ENCODE measurements at places on chromosomes 7 and 10.

- DNase-seq: no peak
Observed at GRCh38 chr10:123549761-123550454, 116.2 kb upstream of the GPR26 start.

DNA sequence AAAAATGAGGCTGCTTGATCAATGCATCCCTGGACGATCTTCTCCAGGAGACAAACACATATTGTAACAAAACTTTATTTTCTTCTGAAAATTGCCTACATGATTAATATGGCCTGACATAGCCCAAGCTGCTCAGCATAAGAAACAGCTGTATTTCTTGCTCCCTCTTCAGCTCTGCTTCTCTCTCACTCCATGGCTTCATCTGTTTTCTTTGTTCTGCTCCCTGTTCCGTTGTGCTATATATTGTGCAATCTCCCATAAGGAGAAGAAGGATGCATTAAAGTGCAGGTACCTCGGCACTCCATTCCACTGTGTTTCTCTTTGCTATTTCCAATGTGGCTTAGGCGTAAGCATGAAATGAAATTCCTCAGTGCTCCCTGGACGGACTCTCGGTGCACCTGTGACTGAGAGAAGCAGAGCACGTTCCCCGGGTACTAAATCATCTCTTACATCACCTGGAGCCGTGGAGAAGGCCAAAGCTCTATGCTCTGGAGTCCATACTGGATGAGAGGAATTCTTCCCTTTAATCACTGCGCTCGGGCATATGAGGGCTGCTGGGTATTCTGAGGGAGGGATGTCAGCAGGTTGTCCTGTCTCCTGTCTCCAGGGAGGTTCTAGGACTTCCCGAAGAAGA is 254.3 kb downstream of the GALNT17 start:
- DNase-seq: no peak

DNA sequence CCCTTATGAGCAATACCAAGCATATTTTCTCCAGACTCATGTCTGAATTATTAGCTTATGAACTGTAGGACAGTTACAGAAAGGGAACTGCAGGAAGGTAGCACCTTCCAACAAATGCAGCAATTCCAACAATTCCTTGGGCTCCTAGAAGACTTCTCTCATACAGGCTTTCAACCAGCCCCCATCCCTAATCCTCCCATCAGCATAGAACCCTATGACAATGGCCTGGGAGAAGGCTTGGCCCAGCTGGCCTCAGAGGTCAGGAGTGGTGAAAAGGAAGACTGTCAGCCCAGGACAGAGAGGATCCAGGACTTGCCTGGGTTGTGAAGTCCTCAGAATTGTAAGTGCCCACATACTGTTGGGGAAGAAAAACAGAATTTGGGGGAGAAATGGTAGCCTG is 5.9 kb downstream of the VPS41 start:
- no peak for DNase-seq

DNA sequence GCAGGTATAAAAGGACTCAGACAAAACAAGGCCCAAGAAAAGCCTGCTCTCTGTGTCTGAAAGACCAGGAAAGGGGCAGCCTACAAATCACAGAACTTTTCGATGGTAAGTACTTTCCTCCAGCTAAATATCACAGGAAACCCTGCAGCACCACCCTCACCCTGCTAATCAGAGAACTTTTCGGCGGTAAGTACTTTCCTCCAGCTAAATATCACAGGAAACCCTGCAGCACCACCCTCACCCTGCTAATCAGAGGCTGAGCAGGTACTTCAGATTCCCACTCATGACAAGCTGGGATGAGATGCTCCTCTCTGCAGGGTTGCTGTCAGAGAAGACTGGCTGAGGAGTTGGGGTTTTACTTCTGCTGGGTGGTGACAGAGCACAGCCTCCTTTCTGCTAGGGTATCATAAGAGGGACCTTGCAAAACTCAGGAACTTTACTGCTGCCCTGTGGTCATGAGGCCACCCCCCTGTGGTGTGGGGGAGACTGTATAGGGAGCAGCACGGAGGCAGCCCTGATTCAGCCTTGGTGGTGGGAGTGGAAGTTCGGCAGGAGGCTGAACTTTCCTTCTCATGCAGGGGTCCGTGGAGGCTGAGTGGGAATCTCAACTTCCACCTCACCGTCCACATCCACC is 7.2 kb downstream of the WDR37 start:
- peak; percentile 65 for DNase-seq

DNA sequence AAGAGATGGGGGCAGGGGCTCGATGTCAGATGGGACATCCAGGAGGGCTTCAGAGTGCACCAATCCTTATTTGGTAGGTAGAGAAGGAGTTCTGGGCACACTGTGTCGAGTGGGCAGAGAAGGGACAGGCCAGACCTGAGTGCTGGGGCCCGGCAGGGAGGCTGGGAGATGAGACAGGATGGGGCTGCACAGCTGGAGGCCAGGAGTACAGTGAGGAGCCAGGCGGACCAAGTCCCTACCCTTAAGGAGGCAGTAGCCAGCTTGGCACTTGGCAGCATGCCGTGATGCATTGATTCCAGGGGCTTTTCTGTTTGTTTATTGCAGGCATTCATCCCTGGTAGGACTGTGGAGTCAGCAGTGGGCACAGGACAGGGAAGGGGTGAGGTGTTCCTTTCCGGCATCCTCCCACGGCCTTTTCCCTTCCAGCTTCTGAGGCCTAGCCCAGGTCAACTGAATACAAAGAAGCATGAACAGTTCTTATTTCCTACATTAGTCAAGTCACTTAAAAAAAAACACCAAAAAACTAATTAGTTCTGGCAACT is 168.8 kb upstream of the CDCA7L start:
- no peak for DNase-seq

- DNase-seq: no peak
Observed at GRCh38 chr7:19235680-19236079, 90.5 kb upstream of the FERD3L start.

DNA sequence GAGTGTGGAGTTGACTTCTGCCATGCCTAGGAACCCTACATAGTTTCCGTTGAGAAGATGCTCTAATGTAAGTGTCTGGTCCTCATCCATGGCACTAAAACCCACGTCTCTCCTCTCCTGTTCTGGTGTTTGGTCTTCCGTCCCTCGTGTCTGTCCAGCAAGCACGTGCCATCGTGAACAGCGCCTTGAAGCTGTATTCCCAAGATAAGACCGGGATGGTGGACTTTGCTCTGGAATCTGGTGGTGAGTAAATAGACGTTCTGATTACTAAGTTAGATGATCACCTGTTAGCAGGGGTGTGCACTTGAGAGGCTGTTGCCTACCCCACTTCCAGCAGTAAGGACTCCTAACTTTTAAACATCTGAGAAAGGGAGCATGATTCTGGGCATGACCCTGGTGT is 15.1 kb upstream of the GET4 start:
- DNase-seq: no peak

GRCh38 chr7:38671911-38672905 is 41.0 kb upstream of the AMPH start:
- DNase-seq: no peak

- peak; percentile 65 for DNase-seq
Observed at GRCh38 chr7:51366930-51367613, 50.5 kb upstream of the COBL start.

- DNase-seq: no peak
Observed at GRCh38 chr7:131306777-131307176, 20.9 kb upstream of the MKLN1 start.

- no peak for DNase-seq
Observed at GRCh38 chr7:44215531-44215930, 14.8 kb downstream of the YKT6 start.

- no peak for DNase-seq
Observed at GRCh38 chr7:82411732-82412131, 31.8 kb downstream of the CACNA2D1 start.

- DNase-seq: no peak
Observed at GRCh38 chr7:90222390-90222789, 10.8 kb downstream of the STEAP2 start.

- no peak for DNase-seq
Observed at GRCh38 chr7:145036604-145037405, 201.0 kb upstream of the TPK1 start.

GRCh38 chr7:84175461-84175860 is 19.1 kb downstream of the SEMA3A start:
- DNase-seq: no peak

DNA sequence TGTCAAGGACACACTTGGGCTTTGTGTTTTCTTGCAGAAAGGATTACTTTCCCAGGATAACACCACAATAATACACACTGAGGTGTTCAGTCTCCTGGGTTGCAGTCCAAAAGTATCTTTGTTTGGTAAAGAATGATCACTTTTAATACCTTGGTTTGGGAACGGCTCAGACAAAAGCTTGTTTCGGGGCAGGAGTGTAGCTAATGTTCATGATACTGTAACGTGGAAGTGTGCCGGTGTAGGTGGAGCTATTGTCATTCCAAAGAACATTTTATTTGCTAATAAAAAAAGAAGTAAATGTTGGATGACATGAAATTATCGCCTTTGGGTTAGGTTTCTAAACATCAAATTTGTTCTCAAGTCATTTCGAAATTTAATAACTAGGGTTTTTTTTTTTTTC is 1.2 kb downstream of the EIF4H start:
- no peak for DNase-seq

DNA sequence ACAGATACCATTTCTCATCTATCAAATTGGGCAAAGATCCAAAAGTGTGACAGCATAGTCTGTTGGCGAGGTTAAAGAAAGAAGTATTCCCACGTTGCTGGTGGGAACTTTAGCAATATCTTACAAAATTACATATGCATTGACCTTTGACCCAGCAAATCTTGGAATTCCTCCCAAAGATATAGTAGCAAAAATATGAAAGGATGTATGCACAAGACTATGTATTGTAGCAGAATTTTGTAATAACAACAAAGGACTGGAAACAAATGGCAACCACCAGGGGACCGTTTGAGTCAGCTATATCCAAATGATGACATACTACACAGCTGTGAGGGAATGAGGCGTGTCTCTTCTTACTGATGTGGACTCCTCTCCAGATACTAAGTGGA is 50.2 kb downstream of the KCNH2 start:
- no peak for DNase-seq

- no peak for DNase-seq
Observed at GRCh38 chr7:17325364-17325763, 26.9 kb downstream of the AHR start.

DNA sequence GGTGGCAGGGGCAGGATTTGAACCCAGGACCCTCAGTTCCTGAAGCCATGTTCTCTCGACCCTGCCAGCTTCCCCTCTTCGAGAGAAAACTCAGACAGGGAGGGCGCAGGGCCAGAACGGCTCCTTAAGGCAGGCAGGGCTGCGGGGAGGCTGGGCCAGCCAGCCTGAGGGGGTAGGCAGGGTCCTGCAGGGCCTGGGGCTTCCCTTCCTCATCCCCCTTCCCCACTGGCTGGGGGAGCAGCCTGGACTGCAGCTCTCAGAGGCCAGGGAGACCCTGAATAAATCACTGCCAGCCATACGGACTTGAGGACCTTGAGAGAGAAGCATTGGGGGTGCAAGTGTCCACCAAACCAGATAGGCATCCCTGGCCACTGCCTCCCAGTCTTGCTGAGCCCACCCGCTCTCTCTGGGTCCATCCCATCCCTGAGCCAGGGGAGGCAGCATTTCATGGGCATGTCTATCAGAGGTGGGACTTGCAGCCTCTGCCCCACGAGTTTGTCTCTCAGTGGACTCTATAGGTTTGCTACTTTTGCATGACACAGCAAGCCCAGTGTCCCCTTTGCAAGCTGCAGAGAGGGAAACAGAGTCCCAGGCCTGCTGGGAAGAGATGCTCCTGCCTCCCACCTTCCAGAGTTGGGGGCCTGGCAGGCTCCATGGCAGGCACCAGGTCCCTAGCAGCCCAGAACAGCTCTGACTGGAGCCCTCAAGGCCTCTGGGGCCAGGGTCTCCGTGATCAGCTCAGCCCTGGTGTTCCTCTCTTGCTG is 70.9 kb downstream of the MYL10 start:
- DNase-seq: no peak

DNA sequence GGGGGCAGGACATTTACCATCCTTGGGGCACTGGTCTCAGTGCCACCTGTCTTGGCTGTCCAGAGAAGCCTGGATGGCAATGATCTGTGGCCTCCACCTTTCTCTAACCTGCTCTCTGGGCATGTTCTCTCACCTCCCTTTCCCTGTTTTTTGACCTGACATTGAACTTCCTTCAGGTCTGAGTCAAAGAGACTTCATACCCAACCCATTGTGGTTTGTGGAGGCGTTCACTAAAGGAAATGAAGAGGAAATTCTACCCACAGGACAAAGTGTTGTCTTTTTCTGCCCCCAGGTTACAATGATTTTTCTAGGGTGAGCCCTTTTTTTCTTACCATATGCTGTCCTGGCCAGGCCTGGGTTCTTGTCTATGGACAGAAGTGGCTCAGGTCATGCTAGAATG is 76.6 kb downstream of the CYP26A1 start:
- no peak for DNase-seq

GRCh38 chr7:151840088-151840910 is 36.6 kb downstream of the PRKAG2 start:
- DNase-seq: no peak

GRCh38 chr10:69418052-69418752 is 1.5 kb upstream of the TACR2 start:
- DNase-seq: no peak
